GM12864 (cell line): ENCODE measurements at places on chromosomes 13 and 19.

DNA sequence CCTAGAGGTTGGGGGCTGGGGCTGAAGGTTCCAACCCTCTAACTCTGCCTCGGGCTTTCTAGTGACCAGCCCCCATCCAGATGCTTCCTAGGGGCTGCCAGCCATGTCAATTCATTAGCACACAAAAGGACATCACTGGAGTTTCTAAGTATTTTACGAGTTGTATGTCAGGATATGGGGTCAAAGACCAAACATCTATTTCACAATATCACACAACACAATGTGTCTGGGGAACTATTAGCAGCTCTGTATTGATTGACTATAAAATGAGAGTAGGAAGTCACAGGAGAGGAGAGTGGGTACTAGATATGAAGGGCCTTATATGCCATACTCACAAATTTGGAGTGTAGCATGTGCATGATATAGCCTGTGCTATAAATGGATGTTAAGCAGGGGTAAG lies 42.1 kb downstream of the LPAR6 start:
- no peak for DNase-seq

- no peak for DNase-seq
Measured at GRCh38 chr19:38715555-38715954, 28.7 kb downstream of the CAPN12 start.

DNA sequence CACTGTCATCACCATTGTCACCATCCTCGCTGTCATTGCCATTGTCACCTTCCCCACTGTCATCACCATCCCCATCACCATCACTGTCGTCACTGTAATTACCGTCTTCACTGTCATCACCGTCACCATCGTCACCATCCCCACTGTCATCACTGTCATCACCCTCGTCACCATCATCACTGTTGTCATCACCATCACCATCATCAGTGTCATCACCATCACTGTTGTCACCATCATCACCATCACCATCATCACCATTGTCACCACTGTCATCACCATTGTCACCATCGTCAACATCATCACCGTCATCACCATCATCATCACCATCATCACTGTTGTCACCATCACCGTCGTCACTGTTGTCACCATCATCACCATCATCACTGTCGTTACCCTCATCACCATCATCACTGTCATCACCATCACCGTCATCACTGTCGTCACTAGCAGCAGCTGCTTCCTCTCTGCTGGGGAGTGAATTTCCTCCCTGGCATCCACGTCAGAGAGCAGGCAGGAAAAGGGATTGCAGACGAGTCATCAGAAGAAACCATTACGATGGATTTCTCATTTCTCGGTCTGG lies 27.3 kb downstream of the TMEM255B start:
- no peak for DNase-seq

DNA sequence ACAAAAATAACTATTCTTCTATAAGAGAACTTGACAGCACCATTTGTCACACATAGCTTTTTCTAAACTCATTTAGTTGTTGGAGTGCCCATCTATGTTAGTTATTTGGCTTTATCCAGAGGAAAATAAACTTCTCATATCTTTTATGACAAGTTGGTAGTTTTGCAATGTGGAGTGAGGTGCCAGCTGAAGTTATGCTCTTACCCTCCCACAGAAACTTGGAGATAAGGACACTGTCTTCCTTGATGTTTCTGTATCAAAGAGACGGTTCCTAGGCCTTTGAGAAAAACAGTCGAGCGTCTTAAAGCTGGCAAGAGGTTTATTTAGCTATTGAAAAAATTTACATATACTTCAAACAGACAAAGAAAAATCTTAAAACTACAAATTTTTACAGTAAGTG lies 1079.7 kb downstream of the SLITRK1 start:
- DNase-seq: no peak

DNA sequence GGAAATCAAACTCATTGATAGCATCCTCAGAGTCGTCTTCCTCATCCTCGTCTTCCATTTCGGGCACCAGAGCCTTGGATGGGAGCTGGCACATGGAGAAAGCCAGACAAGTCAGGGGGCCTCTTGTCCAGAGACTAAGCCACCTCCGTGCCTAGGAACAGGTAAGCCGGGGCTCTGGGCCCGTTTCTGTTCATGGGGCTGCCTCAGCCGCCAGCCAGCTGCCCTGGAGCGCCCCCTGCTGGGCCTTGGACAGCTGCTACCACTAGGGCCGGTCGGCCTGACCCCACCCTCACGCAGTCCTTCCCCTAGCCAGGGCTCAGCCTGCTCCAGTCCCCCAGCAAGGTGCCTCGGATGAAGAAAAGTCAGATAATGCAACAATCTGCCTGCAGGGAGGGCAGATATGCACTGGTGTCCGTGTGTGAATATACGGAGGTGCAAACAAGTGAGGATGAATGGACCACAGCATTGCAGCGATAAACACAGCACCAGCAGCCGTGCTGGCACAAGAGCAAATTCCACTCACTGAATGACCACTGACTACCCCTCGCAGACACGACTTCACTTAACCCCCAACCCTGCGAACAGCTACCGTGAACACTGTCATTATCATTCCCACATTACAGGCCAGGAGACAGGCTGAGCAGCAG lies 11.9 kb upstream of the PRKD2 start:
- no peak for DNase-seq
